Stimulated activated CD8-positive, alpha-beta memory T cell treated with anti-CD3 and anti-CD28 coated beads, Interleukin-7, amount 100 ng/mL, for 1 hour (primary cell): ENCODE measurements at places on chromosomes 16 and 17.

DNA sequence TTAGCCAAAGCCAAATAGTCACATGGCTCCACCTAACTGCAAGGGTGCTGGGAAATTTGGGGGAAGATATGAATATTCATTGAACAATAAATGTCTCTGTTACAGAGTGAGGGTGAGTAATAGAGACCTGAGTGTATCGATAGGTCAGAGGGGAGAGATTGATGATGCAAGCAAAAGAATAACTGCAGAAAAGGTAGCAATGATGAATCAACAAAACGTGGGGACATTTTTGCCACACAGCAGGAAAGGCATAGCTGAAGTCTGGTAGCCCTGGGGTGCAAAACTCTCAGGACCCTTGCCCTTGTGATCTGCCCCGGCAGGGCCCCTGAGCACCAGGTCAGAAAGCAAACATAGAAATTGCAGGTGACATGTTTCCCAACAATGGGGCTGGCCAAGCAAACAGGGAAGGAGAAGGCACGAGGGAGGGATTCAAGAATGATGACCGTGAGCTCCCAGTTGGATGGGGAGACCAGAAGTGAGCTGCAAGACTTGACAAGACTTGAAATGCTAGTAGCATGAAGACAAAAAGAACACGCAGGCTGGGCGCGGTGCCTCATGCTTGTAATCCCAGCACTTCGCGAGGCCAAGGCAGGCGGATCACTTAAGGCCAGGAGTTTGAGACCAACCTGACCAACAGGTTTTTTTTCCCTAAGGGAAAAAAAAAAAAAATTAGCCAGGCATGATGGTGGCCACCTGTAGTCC, 12.7 kb upstream of the HERPUD1 start:
- no peak for DNase-seq

GRCh38 chr17:18916816-18917500, 35.0 kb upstream of the SLC5A10 start:
- DNase-seq = no peak

DNA sequence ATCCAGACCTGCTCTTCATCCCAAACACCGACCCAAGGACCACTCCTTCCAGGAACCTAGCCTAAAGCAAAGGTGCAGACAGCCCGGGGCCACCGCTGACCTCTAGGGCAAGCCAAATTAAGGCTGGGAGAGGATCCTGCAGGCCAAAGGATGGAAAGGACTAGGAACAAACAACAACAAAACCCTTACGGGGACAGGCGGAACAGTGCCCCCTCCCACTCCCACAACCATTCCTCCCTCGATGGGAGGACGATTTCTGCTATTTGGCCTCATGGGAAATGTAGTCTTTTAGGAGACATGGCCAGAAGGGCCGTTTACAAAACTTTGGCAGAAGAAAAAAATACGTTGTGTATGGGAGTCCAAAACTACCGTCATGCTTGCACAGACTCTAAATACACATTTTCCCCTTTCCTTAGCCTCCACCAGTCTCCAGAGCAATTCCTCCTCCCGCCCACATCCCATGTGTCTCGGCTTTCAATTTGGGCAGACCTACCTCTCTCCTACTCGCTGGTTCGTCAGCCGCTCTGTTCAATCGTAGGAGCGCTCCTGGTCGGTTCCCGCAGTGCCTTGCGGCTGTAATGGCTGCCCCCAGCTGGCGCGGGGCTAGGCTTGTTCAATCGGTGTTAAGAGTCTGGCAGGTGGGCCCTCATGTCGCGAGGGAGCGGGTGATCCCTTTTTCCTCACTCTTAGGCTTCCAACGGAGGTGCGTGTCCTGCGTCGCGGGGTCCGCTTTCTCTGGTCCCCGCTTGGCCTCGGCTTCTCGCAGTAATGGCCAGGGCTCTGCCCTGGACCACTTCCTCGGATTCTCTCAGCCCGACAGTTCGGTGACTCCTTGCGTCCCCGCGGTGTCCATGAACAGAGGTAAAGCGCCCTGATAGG, at the start of gene ERAL1:
Gene ERAL1 (plus strand): TSS at position 560 of the 879 bp plus-strand sequence. CDS start 19 bp downstream, at position 579.
- peak; percentile 49 for DNase-seq

DNA sequence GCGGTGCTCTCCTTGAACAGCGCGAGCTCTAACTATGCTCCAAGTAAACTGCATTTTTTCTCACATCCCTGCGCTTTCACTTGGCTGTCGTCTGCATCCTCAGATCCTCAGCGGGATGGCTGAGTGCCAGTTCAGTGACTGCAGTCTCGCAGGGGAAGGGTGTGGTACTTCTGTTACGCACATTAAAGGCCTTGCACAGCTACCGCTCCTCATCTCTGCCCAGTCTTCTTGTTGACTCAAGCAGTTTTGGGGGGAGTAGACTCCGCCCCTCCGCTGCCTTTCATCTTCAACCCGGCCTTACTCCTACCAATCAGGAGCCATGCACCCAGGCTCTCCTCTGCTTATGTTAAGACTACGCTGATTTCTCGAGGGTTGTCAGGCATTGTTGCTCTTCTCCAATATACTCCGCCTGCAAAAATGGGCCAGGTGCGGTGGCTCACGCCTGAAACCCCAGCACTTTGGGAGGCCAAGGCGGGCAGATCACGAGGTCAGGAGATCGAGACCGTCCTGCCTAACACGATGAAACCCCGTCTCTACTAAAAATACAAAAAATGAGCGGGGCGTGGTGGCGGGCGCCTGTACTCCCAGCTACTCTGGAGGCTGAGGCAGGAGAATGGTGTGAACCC, 10.0 kb downstream of the ATP5PD start:
- peak; percentile 61 for DNase-seq

- no peak for DNase-seq
Measured at GRCh38 chr17:36849871-36850348, 87.4 kb upstream of the LHX1 start.
